ENCODE measurements at places on chromosomes 3 and 15.

- peak; percentile 59 for DNase-seq
Observed at GRCh38 chr3:58630076-58630709, 36.4 kb downstream of the FAM3D start.

DNA sequence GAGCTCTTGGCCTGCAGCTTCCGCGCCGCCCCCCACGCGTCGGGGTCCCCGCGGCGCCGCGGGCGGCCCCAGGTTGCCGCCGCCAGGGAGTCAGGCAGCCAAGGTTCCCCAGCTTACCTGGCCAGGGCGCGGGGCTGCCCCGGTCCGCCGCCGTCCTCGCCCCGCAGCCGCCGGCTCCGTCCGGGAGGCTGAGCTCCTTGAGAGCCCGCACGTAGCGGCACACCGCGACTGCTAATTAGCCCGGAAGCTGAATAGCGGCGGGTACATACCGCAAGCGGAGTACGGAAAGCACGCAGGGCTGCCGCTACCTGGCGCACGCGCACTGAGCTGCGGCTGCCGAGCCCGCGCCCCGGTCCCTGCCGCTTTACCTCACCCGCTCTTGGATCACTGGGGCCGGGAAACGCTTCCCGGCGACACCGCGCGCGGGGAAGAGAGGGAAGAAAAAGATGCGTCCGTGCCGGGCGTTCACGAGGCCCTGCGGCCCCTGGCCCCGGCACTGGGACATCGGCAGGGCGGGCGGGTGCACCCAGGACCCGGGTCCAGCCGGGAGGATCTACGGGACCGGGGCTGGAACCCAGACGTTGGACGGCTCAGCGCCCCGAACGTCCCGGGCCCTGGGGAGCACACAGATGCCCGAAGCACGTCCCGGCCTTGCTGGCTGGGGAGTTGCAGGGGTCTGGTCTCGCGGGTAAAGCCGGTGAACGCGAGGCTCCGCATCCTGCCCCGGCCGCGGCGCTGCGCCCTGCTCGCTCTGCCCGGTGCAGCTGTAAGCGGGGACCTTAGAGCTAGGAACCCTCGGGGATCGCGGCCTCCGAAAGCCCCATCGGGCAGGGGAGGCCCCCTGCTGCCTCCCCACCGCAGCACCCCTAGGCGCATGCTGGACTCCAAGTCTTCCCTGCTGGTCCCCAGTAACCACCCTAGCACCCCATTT lies at the start of gene GOLGA8B:
Gene GOLGA8B, minus strand, starts transcription at position 253 of the 931 bp plus-strand sequence. CDS start 47,739 bp downstream, outside the sequence.
- DNase-seq, result peak; percentile 80

- peak; percentile 65 for DNase-seq
Observed at GRCh38 chr3:101243285-101244211, 76.8 kb downstream of the IMPG2 start.

GRCh38 chr3:150098621-150099020 lies 127.9 kb upstream of the PFN2 start:
- DNase-seq, result no peak

DNA sequence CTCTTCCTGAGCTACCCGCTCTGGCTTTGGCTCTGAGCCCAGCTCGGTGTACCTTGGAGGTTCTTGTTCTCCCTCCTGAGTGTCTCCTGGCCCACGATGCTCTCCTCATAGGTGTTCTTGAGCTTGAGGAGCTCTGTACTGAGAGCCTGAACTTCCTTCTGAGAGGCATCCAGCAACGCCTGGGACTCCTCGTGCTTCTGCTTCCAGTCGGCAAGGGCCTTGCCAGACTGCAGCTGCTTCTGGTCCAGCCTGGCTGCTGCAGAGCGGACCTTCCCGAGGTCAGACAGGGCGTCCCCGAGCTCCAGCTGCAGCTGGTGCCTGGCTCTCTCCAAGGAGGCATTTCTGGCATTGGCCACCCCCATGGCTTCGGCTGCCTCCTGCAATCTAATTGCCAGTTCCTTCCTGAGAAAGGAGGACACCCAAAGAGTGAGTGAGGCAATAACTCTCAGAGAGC lies 99.8 kb downstream of the MYH15 start:
- DNase-seq, result no peak

- DNase-seq, result no peak
Observed at GRCh38 chr3:69542089-69542804, 156.4 kb upstream of the FRMD4B start.

- no peak for DNase-seq
Observed at GRCh38 chr3:33128706-33129105, 14.9 kb downstream of the CRTAP start.

- DNase-seq, result no peak
Observed at GRCh38 chr15:96346409-96346970, 16.0 kb downstream of the NR2F2 start.

GRCh38 chr3:89565098-89565497 lies 457.7 kb downstream of the EPHA3 start:
- no peak for DNase-seq

- peak; percentile 30 for DNase-seq
Observed at GRCh38 chr3:17573396-17573795, 169.0 kb downstream of the TBC1D5 start.

GRCh38 chr3:191894406-191894805 lies 433.4 kb downstream of the PYDC2 start:
- no peak for DNase-seq

DNA sequence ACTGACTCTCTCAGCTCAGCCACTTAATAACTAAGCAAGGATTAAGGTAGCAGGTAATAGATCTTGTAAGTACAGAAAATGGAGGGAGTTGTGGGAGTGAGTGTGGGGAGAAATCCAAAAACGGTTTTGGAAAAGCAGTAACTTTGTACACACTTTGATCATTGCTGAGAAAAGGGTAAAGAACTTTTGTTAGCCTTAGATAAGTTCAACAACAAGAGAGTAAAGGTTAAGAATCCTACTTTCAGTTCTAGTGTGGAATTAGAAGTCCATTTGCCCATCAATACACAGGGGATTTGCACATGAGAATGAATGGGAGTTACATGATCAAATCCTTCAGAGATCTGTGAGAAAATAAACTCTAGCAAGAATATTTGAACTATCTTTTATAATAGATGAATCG lies 528.7 kb downstream of the SOX2 start:
- no peak for DNase-seq

DNA sequence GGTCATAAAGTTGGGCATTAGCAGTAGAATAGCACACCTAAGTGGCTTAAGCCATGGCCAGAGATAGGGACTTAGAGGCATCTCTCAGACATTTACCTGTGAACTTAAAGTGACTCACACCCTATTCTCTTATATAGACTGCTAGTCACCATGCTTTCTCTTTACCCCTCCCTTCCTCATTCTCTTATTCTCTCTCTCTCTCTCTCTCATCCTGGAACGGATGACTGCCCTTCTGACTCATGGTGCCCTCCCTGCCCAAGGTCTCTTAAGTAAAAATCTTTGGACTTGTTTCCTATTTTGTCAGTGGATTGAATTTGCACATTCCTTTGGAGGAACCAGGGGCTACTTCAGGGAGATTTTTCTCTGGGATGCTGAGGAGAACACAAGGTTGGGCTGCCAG lies 58.8 kb downstream of the NPAP1 start:
- DNase-seq, result no peak

DNA sequence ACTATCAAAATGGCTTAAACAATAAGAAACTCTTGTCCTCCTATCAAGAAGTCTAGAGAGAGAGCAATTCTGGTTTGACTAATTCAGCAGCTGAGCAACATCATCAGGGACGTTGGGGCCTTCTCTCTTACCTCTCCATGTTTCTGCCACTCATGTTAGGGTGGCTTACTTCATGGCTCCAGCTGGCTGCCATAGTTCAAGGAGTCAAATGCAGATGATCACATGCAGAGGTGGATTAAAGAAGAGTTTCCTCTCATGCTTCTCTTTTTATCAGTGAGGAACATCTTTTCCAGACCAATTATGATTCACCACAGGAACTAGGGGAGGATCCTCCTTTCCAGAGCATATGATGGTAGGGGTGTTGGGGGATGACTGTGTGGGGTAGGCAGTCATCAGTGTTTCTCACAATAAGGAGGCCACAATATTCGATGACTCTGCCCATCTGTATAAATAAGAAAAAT lies 45.5 kb downstream of the NEK11 start:
- peak; percentile 9 for DNase-seq

DNA sequence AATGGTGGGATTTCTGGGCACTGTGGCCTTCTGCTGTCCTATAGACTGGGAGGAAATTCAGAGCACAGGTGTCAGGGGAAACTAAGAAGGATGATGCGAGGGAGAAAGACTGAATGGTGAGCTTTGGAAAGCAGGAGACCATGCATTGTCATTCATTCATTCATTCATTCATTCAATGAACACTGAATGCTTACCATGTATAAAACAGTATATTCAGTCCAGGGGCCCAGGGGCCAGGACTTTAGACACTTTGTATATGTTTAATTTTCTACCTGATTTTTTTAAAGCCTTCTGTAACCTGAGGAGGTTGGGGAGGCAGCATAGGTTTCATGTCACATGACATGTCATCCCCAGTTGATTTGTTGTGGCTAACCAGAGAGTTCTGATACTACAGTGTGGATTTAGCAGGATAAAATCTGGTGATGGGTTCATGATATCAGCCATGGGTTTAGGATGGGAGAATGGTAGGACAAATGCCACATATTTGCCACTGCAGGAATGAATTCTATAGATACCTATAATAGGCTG lies 57.7 kb upstream of the ATG7 start:
- DNase-seq, result no peak

DNA sequence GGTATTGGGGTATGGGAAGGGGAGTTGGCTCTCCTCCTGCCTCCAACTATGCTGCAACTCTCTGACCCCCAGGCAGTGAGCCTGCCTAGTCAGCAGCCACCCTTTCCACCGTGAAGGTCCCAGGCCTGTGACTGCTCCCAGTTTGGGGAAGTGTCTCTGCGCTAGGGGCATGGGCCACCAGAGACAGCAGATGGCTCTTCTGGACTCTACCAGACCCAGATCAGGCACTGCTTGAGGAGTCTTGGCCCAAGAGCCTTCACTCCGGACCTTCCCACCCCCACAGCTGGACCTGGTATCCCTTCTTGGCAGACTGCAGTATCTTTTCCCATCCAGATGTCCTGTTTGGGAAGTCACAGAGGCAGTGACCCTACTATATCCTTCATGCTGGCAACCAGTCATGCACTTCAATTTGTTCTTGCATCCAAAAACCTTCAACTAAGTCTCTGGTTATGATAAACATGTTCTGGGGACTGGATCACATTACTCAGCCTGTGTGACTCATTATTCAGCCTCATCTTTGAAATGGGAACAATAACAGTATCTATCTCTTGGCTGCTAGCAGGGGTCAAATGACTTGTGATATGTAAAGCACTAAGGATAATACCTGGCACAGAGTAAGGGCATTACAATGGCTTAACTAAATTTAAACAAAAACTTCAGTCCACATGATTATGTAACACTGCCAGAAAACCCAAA lies 62.7 kb downstream of the POMGNT2 start:
- DNase-seq, result no peak

DNA sequence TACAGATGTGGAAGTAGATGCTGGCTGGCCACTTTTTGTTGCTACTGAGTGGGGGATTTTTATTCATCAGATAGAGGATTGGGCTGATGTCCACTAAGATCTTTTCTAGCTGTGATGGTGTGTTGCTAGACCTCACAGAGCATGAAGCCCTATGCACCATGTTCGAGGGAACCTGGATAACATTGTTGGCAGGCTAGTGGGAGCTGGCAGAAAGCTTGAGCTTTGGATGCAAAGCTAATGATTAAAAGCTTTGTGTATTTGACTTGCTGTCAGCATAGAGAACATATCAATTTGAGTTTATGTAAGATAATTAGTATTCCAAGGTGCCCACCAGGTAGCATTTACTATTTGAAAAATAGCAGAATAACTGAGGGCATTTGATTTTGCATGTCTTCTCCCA lies 59.1 kb downstream of the ST6GAL1 start:
- DNase-seq, result no peak

DNA sequence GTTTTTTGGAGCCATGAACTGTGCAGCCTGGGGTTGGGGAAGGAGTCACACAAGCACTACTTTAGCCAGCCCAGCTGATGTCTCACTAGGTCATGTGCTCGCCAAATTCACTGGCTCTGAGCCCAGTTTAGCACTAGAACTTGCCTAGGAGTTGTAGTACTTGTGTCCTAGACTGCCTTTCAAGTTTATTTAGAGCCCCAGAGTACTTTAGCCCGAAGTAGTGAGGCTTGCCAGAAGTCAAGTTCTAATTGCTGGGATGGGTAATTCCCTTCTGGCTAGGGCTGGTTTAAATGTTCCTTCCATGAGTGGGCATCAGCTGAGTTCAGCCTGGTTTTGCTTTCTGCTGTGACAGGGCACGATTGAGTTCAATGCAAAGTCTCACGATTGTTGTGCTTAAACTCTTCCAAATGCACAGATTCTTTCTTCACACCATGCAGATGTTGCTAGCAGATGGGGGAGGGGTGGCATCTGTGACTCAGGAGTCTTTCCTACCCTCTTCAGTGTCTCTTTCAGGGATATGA lies 228.2 kb upstream of the ZPLD1 start:
- DNase-seq, result no peak

GRCh38 chr15:52857937-52858781 lies 68.0 kb upstream of the ONECUT1 start:
- no peak for DNase-seq

DNA sequence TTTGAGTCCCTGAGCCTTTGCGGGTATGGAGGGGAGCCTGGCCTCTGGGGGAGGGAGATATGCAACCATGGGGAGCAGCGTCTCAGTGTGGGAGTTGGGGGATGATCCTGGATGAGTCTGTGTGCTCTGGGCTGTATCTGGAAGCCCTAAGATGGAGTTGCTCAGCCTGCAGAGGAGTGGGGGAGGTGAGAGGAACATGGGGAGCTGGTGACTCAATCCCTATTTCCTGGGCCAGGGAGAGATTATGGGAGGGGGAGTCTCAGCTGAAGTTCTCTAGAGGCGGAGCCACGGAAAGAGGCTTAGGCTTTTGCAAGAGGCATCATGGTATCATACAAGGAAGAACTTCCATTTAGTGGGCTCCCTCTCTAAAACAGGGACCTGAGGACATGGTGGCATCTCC lies 59.5 kb upstream of the TMEM115 start:
- no peak for DNase-seq

GRCh38 chr15:96733721-96734120 lies 403.2 kb downstream of the NR2F2 start:
- DNase-seq, result no peak

GRCh38 chr3:31743331-31744089 lies 210.8 kb downstream of the STT3B start:
- no peak for DNase-seq
